ENCODE measurements at places on chromosomes 7 and 10.

DNA sequence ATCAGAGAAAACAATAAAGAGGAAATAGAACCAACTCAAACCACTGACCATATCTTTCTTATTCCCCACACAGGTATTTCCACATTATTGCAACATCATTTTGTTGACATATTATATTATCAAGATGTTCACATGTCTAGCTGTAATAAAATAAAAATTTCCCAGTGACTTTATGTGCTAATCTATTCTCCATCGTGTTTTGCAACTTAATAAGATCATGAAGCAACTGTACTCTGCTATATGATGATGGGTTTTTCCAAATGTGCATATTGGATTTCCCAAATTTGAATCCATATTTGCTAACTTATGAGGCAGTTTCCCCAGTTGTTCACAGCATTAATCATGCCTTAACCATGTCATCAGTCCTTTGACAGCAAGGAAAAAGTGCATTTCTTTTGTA, 127.8 kb downstream of the ITGB8 start:
- no peaks in the 10 kb centered on the region for H3K36me3 ChIP-seq
- no peak for DNase-seq
- no peak overlapping the region for H3K4me3 ChIP-seq
- H3K27me3 ChIP-seq = no peaks in the 10 kb centered on the region
- no peak overlapping the region for H3K27ac ChIP-seq

GRCh38 chr7:21371360-21371759, 56.5 kb upstream of the SP4 start:
- peaks cover 20% of the 10 kb centered on the region for H3K4me1 ChIP-seq
- no peak overlapping the region for H3K27ac ChIP-seq
- no peaks in the 10 kb centered on the region for H3K27me3 ChIP-seq
- H3K4me3 ChIP-seq = no peak overlapping the region
- no peaks in the 10 kb centered on the region for H3K36me3 ChIP-seq

DNA sequence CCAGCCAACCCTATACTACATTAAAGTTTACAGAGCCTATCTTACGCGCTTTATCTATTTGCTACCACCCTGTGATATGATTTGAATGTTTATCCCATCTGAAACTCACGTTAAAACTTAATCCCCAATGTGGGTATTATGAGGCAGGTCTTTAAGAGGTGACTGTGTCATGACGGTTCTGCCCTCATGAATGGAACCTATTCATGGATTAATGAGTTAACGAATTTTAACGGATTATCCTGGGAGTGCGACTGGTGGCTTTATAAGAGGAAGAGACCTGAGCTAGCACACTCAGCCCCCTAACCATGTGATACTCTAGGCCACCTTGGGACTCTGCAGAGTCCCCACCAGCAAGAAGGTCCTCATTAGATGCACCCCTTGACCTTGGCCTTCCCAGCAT, 37.8 kb downstream of the SRPK2 start:
- H3K36me3 ChIP-seq = no peaks in the 10 kb centered on the region
- peak overlapping the region; percentile 14 for H3K27ac ChIP-seq

DNA sequence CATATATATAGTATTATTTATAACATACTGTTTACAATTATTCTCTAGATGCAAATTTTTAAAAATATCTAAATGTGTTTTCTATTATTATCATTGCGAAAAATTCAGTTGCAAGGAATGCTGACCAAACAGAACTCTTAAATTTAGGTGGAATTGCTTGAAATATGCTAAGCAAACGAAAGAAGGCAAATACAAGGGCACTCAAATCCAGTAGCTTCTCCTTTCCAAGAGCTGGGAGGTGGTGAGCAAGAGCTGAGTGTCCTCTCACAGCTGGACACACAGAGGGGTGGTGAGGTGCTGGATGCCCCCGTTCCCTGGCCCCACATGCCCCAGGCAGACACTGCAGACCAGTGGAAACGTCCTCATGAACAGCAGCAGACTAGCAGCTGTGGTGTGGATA, 166.0 kb downstream of the TAX1BP1 start:
- DNase-seq = no peak
- H3K36me3 ChIP-seq = no peaks in the 10 kb centered on the region
- H3K4me1 ChIP-seq = peaks cover 9% of the 10 kb centered on the region
- H3K4me3 ChIP-seq = no peak overlapping the region
- H3K27ac ChIP-seq = no peak overlapping the region
- no peaks in the 10 kb centered on the region for H3K27me3 ChIP-seq

- H3K27ac ChIP-seq = peak overlapping the region; percentile 94
- DNase-seq = peak; percentile 67
Observed at GRCh38 chr10:22712956-22713852, 1.2 kb downstream of the PIP4K2A start.

GRCh38 chr10:5551531-5552375, 27.0 kb downstream of the CALML3 start:
- peaks cover 6% of the 10 kb centered on the region for H3K27me3 ChIP-seq
- H3K4me3 ChIP-seq = peak overlapping the region; percentile 22
- H3K4me1 ChIP-seq = peaks cover 43% of the 10 kb centered on the region
- no peaks in the 10 kb centered on the region for H3K36me3 ChIP-seq
- DNase-seq = peak; percentile 77

GRCh38 chr10:78913219-78914059, 155.3 kb upstream of the ZMIZ1 start:
- no peak for DNase-seq
- H3K36me3 ChIP-seq = no peaks in the 10 kb centered on the region
- H3K27me3 ChIP-seq = no peaks in the 10 kb centered on the region
- no peak overlapping the region for H3K27ac ChIP-seq

- H3K4me1 ChIP-seq = no peaks in the 10 kb centered on the region
- no peak overlapping the region for H3K4me3 ChIP-seq
- no peaks in the 10 kb centered on the region for H3K27me3 ChIP-seq
- no peaks in the 10 kb centered on the region for H3K36me3 ChIP-seq
- no peak for DNase-seq
- no peak overlapping the region for H3K27ac ChIP-seq
Observed at GRCh38 chr10:91340613-91341362, 69.4 kb upstream of the HECTD2 start.

- H3K4me1 ChIP-seq = peaks cover 35% of the 10 kb centered on the region
- peaks cover 92% of the 10 kb centered on the region for H3K36me3 ChIP-seq
- no peak overlapping the region for H3K4me3 ChIP-seq
- H3K27me3 ChIP-seq = no peaks in the 10 kb centered on the region
Observed at GRCh38 chr7:88212918-88213317, 6.9 kb downstream of the SRI start.

- H3K4me1 ChIP-seq = no peaks in the 10 kb centered on the region
- H3K4me3 ChIP-seq = no peak overlapping the region
- H3K27ac ChIP-seq = no peak overlapping the region
- no peak for DNase-seq
- no peaks in the 10 kb centered on the region for H3K27me3 ChIP-seq
- no peaks in the 10 kb centered on the region for H3K36me3 ChIP-seq
Observed at GRCh38 chr7:120783273-120783672, 74.7 kb downstream of the TSPAN12 start.

- no peaks in the 10 kb centered on the region for H3K4me1 ChIP-seq
- H3K27ac ChIP-seq = no peak overlapping the region
- no peak overlapping the region for H3K4me3 ChIP-seq
- no peaks in the 10 kb centered on the region for H3K27me3 ChIP-seq
Observed at GRCh38 chr10:44065788-44066526, 318.9 kb downstream of the CXCL12 start.

- H3K4me3 ChIP-seq = no peak overlapping the region
- no peak overlapping the region for H3K27ac ChIP-seq
- DNase-seq = no peak
- H3K27me3 ChIP-seq = no peaks in the 10 kb centered on the region
- no peaks in the 10 kb centered on the region for H3K4me1 ChIP-seq
Observed at GRCh38 chr10:94630017-94630688, 53.4 kb upstream of the CYP2C18 start.

- no peaks in the 10 kb centered on the region for H3K27me3 ChIP-seq
- DNase-seq = no peak
- H3K36me3 ChIP-seq = peaks cover 21% of the 10 kb centered on the region
- no peak overlapping the region for H3K27ac ChIP-seq
- H3K4me1 ChIP-seq = peaks cover 8% of the 10 kb centered on the region
Observed at GRCh38 chr7:30420662-30421061, 57.9 kb downstream of the NOD1 start.

DNA sequence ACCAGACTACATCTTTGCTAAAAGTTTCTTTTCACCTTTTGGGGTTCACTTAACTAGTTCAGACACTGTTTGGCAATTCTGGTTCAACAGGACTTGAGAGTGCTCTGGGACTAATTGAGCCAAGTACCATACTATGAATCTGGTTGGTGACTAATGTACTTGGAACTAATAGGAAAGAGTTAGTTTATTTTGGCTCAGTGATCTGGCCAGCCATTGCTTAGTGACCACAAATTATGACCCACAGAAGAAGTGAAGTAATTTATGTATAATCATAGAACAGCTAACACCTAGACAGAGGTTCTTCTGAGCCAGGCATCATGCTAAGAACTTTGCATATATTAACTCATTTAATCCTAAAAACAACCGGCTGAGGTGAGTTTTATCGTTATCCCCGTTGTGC, 126.5 kb upstream of the JCAD start:
- H3K36me3 ChIP-seq = no peaks in the 10 kb centered on the region
- no peaks in the 10 kb centered on the region for H3K4me1 ChIP-seq
- H3K27ac ChIP-seq = no peak overlapping the region
- no peak overlapping the region for H3K4me3 ChIP-seq

DNA sequence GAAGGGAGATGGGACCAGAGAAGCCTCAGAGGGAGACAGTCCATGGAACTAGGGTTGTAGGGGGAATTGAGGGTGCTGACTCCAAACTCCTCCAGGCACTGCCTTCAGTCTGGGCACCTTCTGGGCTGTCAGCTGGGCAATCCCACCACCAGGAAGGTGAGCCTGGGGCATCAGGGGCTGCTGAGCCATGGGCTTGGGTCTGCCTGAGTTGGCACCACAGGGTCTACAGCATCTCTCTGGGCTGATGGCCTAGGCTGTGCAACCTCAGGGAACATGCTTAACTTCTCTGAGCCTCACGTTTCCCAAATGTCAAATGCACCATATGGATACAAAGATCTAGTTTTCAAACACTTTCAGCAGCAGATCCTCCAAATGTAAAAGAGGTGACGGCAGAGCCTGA, 46.8 kb upstream of the PRLHR start:
- no peaks in the 10 kb centered on the region for H3K4me1 ChIP-seq
- no peaks in the 10 kb centered on the region for H3K36me3 ChIP-seq

DNA sequence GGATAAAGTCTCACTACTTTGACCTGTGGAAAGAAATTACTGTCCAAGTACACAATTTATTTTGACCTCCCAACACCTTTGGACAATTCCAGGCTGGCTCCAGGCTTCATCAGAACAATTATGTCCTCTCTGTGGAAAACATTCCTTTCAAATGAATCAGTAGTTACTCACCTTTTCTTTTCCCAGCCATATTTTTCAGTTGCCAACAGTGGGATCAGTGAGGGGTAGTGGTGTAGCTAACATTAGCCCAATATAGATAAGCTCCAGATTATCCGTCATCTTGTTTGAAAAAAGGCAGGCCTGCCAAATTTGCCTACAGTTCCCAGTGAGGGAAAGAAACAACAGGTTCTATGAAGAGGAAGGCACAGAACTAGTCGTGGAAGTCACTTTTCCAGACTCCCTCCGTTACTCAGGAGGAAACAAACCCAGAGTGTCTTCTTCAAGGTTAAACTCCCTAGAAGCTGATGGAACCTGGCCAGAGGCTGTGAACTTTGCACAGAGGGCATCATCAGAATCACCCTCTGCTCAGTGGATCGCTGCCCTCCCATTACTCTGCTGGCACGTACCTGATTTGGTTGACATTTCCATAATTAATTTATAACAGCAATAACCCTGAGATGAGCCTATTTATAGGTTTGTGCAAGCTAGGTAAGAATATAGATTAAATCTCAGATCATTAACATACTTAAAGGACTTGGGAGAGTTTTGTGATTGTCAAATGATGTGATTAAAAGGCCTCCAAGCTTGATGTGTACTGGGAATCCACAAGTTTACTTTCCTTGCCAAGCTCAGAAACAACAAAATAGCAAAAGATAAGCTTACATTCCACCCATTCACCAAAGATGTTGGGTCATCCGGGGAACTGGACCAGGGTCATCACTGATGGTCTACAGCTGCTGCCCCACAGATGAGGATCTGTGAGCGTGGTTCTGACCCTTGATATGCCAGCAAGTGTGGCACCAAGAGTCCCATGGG, 654.6 kb upstream of the GALNT17 start:
- no peaks in the 10 kb centered on the region for H3K36me3 ChIP-seq
- DNase-seq = no peak
- H3K27ac ChIP-seq = no peak overlapping the region
- no peaks in the 10 kb centered on the region for H3K4me1 ChIP-seq

GRCh38 chr7:123616223-123616622, 14.6 kb downstream of the ASB15 start:
- no peak overlapping the region for H3K27ac ChIP-seq
- no peak for DNase-seq
- peaks cover 24% of the 10 kb centered on the region for H3K27me3 ChIP-seq
- no peaks in the 10 kb centered on the region for H3K36me3 ChIP-seq
- H3K4me3 ChIP-seq = no peak overlapping the region

DNA sequence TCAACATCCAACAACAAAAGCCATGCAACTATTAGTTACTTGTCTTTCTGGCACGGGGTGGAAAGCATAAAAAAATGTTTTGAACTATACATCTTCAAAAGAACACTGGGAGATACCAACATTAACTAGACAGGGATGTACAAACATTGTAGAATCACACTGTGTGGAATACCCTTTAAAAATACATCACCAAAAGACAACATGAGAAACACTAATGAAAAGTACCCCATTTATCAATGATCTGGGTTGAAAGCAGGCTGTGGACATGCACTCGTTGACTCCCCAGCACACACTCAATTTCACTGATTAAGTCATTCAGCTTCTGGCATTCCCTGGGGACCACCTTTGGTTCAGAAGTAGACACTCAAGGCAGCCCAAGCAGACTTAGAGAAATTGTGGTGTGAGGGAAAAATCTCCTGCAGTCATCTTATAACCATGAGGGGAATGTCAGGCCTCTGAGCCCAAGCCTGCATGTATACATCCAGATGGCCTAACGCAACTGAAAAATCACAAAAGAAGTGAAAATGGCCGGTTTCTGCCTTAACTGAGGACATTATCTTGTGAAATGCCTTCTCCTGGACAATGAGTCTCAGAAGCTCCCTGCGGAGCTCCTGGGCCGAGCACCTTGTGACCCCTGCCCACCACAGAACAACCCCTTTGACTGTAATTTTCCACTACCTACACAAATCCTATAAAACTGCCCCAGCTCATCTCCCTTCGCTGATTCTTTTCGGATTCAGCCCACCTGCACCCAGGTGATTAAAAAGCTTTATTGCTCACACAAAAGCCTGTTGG, 53.0 kb downstream of the CACUL1 start:
- peaks cover 46% of the 10 kb centered on the region for H3K4me1 ChIP-seq
- H3K4me3 ChIP-seq = no peak overlapping the region
- H3K36me3 ChIP-seq = peaks cover 63% of the 10 kb centered on the region
- DNase-seq = no peak
- H3K27ac ChIP-seq = no peak overlapping the region
- no peaks in the 10 kb centered on the region for H3K27me3 ChIP-seq

DNA sequence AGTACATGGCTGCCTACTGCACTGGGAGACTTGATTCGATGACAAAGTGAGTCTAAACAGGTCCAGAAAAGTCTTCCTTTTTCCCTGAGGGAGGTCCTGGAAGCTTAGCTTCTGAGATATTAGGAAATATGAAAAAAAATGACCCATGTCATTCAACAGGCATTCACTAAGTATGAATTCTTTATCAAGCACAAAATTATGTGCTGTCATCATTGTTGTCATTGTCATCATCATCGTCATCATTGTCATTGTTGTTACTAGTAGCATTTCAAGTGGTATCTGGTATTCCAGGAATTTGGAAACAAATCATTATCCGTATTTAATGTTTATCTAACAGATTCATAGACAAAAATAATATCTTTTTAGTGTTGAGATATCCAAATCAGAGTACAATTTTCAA, 49.7 kb upstream of the HECTD2 start:
- H3K27ac ChIP-seq = no peak overlapping the region
- H3K27me3 ChIP-seq = peaks cover 71% of the 10 kb centered on the region
- H3K4me3 ChIP-seq = no peak overlapping the region
- no peaks in the 10 kb centered on the region for H3K4me1 ChIP-seq
- no peaks in the 10 kb centered on the region for H3K36me3 ChIP-seq
- no peak for DNase-seq

All from activated T-cell treated with anti-CD3 and anti-CD28 coated beads, Interleukin-2, amount 50 U/mL, for 24 hours (primary cell).